SW 1271 (cell line): ENCODE measurements at places on chromosomes 1 and 21.

GRCh38 chr1:101431956-101432510, 195.2 kb downstream of the S1PR1 start:
- DNase-seq, result no peak

- DNase-seq, result no peak
Observed at GRCh38 chr1:175072099-175072951, 4.7 kb downstream of the TNN start.

DNA sequence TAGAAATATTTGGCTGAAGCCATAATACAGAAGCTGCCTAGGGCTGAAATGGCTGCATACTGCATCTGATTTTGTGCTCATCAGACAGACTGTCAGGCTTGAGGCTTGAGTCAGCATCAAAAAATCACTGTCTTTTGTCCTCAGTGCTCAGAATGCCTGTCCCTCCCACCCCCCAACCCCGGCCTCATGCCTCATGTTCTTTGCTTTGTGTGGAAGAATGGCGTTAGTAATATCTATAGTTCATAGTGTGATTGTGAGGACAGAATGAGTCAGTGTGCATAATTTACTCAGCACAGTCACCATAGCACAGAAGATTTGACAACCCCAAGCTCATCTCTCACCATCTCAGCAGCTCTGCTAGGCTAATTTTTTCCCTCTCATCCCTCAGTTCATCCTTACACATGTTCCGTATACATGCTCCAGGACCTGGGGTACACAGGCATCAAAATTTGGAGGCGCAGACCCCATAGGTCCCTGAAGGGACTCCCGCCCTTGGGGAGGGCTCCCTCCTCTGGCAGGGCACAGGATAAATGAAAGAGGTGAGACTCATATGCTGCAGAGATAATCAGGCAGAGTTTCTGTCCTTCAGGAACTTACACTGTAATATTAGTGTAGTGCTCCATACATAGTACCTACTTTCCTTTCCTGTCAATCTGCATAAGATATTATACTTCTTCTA, 159.1 kb upstream of the C8B start:
- DNase-seq, result no peak

GRCh38 chr21:33736569-33736968, 94.3 kb downstream of the ITSN1 start:
- no peak for DNase-seq

DNA sequence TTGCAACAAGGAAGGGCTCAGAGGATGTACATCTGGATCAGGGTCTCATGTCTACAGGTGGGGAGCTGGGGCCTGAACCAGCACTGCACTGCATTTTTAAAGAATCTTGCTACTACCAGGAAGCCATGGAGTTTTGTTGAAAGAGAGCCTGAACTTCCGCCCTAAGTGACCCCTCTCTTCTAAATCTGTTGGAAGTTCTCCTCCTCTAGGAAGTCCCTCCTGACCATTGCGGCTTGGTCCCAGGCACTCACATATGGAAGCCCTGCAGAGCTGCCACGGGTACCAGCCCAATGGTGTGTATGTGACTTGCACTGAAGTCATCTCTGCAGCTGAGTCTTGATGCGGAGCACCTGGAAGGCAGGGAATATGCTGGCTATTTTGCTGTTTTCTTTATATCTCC, 192.0 kb upstream of the GALNT2 start:
- DNase-seq, result no peak
